GM13977 (cell line): ENCODE measurements at places on chromosomes 2 and 18.
A peak's percentile ranks its signal among the peaks of the same experiment; 100 is the strongest.

DNA sequence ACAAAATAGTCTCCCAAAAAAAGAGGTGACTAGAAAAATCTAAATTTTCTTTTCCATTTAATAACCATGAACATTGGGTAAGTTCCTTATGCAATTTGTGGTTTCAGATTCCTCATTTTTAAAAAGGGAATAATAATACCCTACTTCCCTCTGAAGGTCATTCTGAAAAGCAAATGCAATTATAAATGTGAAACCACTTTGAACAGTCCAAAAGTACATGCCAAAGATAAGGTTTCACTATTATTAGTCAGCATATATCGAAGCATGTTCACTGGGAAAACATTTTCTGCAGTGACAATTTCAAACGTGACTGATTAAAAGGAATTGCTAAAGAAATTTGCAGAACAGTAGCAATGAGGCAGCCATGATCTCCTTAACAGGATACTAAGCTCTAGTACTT is 100.1 kb upstream of the RNF152 start:
- no peak for DNase-seq

DNA sequence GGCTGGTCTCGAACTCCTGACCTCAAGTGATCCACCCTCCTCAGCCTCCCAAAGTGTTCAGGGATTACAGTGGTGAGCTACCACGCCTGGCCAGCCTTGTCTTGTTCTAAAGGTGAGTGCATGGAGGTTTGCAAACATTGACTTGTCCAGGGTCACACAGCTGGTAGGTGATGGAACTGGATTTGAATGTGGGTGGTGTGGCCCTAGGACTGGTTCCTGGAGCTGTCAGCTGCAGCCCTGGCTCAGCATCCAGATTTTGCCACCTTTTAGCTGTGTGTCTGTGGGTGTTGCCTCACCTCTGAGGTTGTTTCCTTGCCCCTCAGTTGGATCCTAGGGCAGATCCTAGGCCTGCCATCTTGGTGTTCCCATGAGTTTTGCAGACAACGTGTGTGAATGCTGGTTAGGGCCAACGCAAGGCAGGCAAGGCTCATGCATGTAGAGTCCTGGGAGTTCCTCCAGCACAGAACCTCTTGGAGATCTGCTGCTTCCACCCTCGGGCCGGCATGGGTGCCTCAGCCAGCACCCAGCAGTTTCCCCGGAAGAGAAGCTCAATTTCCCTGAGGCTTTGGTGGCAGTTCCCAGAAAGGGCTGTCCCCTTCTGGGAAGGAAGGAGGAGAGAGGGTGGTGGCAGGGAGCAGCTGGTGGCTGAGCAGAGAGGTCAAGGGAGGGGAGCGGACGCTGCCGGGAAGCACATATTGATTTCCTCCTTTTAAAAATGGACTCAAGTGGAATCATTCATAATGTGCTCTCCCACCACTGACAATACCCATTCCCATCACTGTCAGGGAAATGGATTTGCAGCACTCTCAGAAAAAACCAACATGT is 127.6 kb upstream of the HS6ST1 start:
- no peak for DNase-seq

- peak; percentile 68 for DNase-seq
Measured at GRCh38 chr18:13136056-13136903, 82.3 kb upstream of the LDLRAD4 start.

- DNase-seq, result no peak
Measured at GRCh38 chr18:9216459-9216858, 79.9 kb downstream of the ANKRD12 start.

GRCh38 chr2:123958011-123958410 is 67.1 kb upstream of the CNTNAP5 start:
- DNase-seq, result no peak

- no peak for DNase-seq
Measured at GRCh38 chr2:236575510-236575909, 5.9 kb downstream of the ACKR3 start.

GRCh38 chr18:75351409-75351808 is 76.1 kb downstream of the SMIM21 start:
- DNase-seq, result no peak

GRCh38 chr2:367246-367645 is 79.4 kb upstream of the ALKAL2 start:
- DNase-seq, result no peak

- DNase-seq, result no peak
Measured at GRCh38 chr2:206641226-206641625, 1.1 kb upstream of the FAM237A start.

GRCh38 chr2:11581797-11582611 is 48.2 kb downstream of the GREB1 start:
- no peak for DNase-seq
